HFFc6 (cell line): ENCODE measurements at places on chromosomes 5 and 9.

- peak; percentile 45 for DNase-seq
Measured at GRCh38 chr5:154972476-154973080, 31.7 kb downstream of the MRPL22 start.

DNA sequence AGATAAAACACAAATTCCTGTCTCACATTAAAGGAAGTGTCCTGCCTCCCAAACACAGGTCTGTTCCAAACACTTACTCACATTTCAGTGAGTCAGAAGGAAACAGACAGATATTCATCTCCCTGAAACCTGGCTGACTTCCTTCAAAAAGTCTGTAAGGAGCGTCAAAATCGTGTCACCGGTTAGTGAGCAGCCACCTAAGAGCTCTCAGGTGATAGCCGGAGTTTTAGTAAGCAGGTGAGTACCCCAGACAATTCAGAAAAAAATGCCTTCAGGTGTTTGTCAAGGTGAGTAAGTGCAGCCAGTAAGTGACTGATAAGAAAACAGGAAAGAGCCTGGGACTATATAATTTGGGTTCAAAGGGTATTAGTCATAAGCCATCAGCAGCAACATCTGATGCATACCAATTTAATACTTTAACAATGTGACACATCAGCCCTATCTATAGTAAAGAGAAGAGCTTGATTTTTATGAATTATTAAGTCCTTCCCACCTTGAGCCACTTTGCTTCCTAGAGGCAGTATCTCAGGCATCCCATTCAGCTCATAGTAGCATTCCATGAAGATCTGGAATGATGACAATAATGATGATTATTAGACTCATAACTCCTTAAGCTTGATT lies 1.3 kb upstream of the ITGA2 start:
- peak; percentile 69 for DNase-seq

GRCh38 chr5:111935835-111936234 lies 178.8 kb upstream of the NREP start:
- no peak for DNase-seq

DNA sequence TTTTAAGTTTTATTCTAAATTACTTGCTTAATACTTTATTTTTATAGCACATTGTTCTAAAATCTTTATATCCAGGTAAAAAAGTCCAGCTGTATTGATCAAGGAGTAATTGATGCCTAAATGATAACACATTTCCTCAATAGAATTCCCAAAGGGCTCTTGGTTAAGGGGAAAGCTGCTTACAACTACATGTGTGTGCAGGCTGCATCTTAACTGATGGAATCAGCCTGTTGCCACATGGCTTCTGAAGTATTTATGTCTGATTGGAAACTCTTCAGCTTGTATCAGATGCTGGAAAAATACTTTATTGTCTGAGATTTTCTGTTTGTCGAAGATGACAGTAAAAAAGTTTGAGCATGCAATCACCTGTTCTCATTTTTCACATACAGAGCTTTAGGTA lies 182.6 kb downstream of the FBXL7 start:
- DNase-seq, result no peak

DNA sequence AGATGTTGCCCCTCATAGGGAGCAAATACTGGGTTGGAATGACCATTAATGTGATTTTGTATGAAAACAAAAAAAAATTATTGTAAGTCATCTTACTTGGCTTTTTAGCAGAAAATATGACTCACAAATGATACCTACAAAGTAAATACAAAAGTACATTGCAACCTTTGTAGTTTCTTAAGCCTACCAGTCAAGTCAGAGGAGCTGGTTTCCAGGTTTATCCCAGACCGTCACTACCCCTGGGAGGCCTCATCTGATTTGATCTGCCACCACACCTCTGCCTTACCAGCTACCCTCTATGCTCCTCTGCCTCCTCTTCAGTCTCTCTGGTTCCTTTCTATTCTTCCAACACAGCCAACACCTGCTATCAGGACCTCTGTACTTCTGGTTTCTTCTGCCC lies 349.9 kb upstream of the CCNH start:
- DNase-seq, result no peak

DNA sequence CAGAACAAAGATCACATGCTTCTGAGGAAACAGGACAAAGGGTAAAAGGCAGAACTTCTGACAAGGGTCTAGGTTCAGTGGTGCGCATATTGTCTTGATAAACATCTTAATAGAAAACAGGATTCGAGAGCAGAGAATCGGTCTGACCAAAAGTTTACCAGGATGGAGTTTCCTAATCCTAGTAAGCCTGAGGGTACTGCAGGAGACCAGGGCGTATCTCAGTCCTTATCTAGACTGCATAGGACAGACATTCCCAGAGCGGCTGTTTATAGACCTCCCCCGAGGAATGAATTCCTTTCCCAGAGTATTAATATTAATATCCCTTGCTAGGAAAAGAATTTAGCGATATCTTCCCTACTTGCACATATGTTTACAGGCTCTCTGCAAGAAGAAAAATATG lies 32.4 kb upstream of the TNFSF8 start:
- no peak for DNase-seq

- no peak for DNase-seq
Measured at GRCh38 chr5:53200306-53200705, 90.7 kb upstream of the MOCS2 start.

- DNase-seq, result peak; percentile 95
Measured at GRCh38 chr9:22211588-22212360, 202.7 kb upstream of the CDKN2B start.

GRCh38 chr5:139394654-139395566 lies at the start of gene PROB1:
TSS of gene PROB1 (minus strand) at chr5:139395104. CDS start at chr5:139395081, 23 bp downstream.
- no peak for DNase-seq

DNA sequence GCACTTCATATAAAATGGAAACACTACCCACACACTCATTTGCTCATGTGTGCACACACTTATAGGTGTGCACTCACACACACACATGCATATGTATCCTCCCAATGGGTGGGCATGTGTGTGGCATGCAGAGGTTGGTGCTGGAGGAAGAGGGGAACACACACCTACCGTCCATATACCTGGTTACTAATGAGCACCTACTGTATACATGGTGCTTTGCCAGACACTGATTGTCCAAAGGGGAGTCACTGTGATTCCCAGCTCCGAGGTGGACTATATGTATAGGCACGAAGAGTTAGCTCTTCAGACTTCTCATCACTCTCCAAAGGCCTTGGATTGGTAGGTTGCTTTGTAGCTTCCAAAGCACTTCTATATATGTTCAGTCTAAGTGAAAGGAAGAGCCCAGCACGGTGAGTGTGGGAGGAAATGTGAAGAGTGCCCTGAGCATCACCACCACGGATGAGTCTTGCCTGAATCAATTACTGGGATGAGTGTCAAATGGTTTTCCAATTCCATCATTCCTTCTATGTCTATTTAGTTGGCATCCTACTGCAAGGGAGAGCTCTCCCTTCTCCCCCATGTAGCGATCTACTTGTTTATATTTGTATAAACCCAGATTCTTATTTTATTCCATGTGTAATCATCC lies 12.6 kb upstream of the ERGIC1 start:
- DNase-seq, result no peak

DNA sequence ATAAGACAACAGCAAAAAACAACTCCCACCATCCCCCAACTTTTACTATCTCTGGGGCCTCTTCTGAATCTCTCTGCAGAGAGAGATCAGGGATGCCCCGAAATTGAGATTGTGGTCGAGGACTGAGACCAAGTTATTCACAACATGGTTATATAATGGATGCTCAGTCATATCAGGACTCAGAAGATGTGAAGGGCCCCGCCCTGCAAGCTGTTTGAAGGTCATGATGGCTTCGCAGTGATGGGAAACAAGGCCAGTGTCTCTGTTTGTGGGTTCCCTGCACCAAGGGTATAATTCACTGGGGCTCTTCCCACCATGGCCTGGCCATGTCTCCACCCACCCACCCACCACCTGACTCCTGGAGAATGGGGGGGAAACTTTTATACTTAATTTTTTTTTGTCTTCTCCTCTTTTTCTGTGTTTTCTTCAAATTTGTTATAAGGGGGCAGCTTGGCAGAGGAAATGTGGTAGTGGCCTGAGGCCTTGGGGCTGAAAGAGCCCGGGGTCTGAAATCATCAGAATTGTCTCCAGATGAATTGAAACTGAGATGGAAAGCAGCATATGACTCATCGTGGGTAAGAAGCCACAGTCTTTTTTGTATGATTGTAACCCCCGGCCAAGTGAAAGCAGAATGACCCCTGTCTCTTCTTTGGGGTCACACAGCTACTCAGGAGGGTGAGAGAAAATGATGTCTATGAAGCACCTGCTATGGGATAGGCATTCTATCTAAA lies 15.0 kb upstream of the TEX48 start:
- no peak for DNase-seq

GRCh38 chr5:57598756-57599155 lies 116.1 kb upstream of the ACTBL2 start:
- peak; percentile 57 for DNase-seq

DNA sequence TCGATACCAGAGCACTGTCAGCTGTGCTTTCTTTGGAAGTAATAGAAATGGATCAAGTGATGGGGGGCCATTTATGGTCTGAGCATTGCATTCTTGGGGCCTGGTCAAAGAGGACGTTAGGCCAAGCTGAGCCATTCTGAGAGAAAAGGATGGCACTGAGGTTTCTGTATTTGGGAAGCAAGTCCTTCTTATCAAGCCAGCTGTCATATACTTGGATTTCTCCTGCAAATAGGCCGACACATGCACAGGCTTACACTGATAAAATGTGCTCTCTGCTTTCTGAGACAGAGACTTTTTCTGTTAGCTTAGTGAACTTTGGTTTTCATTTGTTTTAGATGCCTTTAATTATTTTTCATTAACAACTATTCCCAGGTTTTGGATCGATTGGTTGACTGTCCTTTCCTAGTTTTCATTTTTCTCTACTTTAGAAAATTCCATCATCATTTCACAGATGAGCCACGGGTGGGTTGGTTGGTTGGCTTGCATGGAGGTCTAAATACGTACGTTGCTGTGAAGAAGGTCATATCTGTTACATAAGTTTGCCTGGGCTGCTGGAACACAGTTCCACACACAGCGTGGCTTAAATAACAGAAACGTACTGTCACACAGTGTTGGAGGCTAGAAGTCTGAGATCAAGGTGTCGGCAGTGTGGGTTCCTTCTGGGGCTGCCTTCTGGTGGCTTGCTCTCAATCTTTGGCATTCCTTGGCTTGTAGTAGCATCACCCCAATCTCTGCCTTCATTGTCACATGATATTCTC lies 20.3 kb downstream of the TMOD1 start:
- no peak for DNase-seq
